LHCN-M2 (cell line): ENCODE measurements at places on chromosomes 7 and 10.

DNA sequence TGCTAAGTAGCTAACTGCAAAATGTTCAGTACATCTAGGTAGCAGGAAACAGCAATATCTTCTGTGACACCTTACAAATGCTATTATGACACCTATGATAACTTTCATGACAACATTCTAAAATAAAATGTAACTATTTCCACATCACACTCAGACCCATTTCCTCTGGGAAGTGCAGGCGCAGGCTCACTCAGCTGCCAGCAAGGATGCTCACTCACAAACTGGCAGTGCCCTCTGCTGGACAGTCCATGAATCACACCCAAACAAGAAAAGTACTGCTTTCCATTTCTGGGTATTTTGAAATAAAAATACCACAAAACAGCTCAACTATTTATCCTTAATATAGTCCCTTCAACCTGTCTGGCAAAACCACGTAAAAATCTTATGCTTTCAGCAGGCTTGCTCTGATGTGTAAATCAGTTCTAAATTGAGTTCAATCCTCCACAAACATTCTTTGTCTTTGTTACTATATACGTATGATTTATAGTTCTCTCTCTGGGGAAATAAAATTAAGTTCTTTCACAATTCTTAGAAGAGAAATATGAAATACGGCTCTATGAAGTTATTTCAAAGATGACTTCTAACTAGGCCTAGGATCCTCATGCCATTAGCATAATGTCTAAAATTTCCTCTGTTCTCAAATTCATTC lies 176.6 kb downstream of the PARD3 start:
- DNase-seq, result peak; percentile 78

DNA sequence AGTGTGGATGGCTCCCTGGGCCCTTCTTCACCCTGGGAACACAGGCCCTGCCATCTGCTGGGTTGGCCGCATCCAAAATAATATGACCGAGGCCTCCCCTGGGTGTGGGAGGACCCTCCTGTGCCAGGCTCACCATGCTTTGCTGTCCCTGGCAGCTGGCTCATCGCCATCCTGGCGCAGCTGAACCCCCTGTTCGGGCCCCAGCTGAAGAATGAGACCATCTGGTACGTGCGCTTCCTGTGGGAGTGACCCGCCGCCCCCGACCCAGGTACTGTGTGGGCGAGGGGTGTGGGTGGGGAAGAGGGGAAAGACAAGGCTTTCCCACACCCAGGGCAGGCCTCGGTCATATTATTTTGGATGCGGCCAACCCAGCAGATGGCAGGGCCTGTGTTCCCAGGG lies 4.8 kb downstream of the ATP6V0E2 start:
- no peak for DNase-seq

GRCh38 chr7:66167773-66168387 lies 37.3 kb upstream of the TPST1 start:
- DNase-seq, result peak; percentile 77

DNA sequence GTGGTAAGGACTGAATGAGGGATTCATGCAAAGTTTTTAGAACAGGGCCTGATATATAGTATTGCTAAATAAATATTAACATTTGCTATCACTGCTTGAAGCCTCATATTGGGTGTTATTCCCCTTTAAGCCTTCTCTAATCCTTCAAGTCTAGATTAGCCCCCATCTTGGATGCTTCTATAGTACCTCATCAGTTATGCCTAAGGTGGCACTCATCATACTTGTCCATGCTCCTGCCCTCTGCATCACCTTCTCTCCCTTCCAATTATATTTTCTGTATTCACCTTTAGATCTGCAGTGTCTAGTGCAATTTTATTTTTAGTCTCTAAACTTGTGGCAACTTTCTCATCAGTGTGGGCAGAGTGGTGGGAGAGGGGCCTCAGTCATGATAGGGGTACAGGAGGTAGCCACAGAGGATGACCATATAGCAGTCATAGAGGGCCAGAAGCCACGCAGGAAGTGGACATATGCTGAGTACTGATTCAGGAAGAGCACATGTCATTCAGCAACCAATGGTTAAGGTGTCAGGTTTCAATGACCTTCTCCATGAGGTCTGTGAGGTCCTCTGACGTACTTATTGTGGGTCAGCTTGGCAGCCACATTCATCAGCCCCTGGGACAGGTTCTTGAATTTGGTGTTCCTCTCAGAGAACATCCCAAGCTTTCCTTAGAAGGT lies 2.5 kb downstream of the ENTPD1 start:
- DNase-seq, result peak; percentile 7

GRCh38 chr10:89888321-89889070 lies 187.1 kb downstream of the KIF20B start:
- DNase-seq, result no peak
